Activated CD8-positive, alpha-beta memory T cell treated with anti-CD3 and anti-CD28 coated beads, Interleukin-2, amount 10 ng/mL, durations not matched to agents 7 days and 5 days (primary cell): ENCODE measurements at places on chromosomes 3 and 15. TPM values are rescaled to one million over a fixed set of nuclear protein-coding genes. Genes with fewer than 3 reads are reported as not detected.

The NEIL1 gene
- 1.9 TPM for total RNA-seq

The CCR8 gene
- 3.7 TPM for total RNA-seq

The RTP4 gene
- total RNA-seq, result 24.3 TPM

The GOLGA8M gene
- total RNA-seq, result 4.4 TPM

The SLC28A2 gene
- not detected for total RNA-seq

The ADGRG7 gene
- not detected for total RNA-seq
